Left ventricle myocardium inferior (tissue), 1 donor: ENCODE measurements at places on chromosomes 3 and 15. TPM values are rescaled to one million over a fixed set of nuclear protein-coding genes. Genes with fewer than 3 reads are reported as not detected.

GRCh38 chr3:125632597-125632996, 37.3 kb upstream of the OSBPL11 start:
- no peak for DNase-seq

DNA sequence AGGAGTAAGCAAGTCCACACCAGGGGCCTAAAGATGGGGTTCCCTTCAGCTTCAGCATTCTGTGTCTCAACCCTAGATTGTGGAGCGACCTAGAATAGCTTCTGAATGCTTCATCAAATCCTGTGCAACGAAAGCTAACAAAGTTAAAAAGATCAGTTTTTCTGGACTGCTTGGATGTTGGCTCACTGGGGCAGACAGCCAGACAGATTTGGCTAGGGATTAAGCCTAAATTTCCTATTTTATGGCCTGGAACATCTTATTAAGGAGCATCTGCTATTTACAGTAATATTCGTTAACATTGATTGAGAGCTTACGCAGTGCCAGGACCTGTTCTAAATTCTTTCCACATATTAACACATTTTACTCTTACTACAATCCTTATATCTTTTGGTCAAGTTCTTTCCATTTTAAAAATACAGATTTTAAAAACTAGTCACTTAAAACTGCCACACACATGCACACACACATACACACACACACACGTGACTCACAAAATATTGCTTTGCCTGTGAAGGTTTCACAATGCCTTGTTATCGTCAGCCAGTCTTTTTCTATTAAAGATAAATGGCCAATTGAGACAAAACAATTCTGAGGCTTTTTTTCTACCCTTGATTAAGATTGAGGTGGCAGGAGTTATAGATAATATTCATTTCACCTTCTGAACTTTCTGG, 173.3 kb upstream of the SNTN start:
- DNase-seq, result no peak

DNA sequence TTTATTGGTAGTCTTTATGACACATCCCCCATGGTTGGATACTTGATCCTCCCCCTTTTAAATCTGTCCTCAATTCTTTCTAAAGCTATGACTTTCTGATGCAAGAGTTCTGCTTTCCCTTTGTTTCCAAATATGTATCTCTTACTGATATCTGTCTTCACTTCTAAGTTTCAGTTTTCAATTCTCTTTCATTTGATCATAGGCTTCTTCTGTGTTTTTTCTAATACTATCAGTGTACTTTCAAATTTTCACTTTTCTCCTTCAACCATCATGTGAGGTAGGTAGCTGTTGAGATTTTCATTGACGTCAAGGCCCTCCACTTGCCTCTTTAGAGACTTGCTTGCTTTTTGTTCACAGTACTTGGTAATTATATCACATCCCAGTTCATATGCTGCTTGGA, 436.5 kb downstream of the CNTN4 start:
- DNase-seq, result no peak

DNA sequence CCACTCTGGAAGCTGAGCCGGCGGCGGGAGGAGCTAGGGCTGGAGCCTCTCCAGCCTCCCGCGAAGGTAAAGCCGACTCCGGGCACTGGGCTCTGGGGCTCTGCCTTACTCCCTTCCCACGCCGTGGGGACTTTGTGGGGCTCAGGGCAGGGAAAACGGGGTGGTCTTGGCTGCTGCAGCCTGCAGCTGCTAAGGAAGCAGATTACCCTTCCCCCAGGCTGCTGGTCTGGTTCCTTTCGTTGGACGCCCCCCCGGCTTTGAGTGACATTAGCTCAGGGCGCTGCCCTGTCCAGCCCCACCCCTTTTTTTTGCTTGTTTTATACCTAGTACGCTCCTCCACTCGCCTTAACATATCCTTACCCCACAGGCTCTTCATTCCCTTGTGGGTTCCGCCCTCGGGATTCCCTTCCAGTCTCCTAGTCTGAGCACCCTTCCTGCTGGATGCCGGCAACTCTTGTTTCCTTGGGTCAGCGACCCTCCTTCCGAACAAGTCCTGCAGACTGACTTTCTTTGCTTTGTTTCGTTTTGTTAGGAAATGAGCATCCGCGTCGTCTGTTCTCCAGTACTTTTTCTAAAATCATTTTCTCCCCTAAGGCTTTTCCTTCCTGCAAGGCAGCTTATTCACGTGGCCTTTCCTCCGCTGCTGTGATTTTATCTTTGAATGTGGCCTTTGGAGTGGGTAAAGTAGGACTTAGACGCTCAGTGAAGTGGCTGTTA, 551 bp downstream of the DNAJC13 start:
- DNase-seq, result peak; percentile 43

DNA sequence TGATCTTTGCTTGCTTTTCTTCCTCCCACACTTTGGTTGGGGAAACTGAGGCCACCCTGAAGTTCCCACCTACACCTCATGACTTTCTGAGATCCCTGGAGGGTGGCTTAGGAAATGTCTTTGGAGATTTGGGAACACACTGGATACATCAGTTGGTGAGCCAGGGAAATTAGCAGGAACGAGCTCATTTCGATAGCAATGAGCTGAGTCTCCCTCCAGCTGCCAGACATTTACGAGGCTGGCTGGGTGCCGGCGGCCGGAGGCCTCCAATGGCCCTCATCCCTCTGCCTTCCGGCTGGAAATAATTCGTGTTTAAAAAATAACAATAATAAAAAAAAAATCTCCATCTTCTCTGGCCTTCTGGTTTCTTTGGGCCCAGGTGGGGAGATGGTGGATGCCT, 38.8 kb downstream of the SMAD6 start:
- peak; percentile 55 for DNase-seq

DNA sequence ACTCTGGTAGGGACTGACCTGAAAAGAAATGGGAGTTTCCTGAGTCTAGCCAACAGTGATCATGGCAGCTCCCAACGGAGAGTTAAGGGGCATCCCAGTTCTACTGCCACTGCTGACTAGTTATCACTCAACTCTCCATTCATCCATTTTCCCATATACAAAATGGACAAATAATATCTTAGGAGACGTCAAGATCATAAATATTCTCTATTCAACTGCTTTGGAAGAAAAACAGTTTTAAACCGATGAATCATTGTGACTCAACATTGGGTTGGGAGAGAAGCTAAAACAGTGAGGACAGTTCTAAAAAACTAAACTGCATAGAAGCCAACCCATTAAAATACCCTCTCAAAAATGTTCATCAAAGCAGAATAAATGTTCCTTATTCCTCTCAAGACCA, 57.6 kb upstream of the CHRM5 start:
- DNase-seq, result no peak

DNA sequence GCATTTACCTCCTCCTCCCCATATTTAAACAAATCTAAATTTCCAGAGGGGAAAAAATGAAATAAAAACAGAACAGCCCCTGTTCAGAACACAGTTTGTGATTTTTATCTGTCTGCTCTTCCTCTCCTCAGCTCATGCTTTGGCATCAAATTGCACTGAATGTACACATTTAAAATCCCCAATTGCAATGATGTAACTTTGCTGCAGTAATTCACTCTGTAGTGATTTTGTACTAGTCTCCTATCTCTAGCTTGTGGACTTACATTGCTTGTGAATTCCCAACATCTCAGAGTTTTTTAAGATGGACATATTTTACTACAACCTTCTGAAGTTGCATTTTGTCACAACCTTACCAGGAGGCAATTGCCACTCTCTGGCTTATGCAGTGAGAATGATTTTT, 81.6 kb upstream of the ROBO2 start:
- no peak for DNase-seq

GRCh38 chr15:42035435-42035761, 14.6 kb upstream of the PLA2G4E start:
- no peak for DNase-seq

GRCh38 chr3:135758961-135759360, 206.6 kb upstream of the PPP2R3A start:
- DNase-seq, result no peak

DNA sequence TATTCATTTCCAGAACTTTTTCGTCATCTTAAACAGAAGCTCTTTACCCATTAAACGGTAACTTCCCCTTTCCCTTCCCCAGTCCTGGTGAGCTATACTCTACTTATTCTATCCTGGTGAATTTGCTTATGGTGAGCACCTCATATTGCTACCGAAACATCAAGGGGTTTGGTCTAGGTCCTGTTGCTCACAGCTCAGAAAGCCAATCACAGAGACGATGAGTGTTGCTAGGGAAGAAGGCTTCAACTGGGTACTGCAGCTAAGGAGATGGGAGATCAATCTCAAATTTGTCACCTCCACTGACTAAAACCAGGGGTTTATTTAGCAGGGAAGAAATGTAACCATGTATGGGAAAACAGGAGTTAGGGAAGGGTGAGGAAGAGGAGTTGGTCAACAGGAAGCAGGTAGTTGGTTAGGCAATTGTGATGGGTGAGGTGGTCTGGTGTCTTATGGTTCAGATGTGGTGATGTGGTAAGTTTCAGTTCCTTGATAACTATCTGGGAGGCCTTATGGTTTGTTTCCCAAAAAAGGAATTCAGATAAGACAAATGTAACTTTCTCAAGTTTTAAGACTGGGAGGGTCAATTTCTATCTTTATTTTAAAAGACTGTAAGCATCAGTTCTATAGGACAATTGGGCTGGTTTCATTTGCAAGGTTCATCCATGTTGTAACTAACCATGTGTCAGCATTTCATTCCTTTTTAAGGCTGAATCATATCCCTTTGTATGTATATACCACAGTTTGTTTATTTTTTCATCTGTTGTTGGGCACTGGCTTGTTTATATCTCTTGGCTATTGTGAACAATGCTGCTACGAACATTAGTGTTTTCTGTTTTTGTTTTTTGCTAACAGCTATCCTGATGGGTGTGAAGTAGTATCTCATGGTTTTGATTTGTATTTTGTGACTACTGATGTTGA, 24.3 kb downstream of the ARHGAP11B start:
- DNase-seq, result no peak

FGF12 gene
- total RNA-seq, result 325 TPM

SLC6A6 gene
- total RNA-seq, result 35.4 TPM

MCTP2 gene
- 1.0 TPM for total RNA-seq

AP3S2 gene
- 44.1 TPM for total RNA-seq

SLTM gene
- 47.8 TPM for total RNA-seq
